ENCODE measurements at places on chromosomes 1 and 21. TPM values are rescaled to one million over a fixed set of nuclear protein-coding genes. Genes with fewer than 3 reads are reported as not detected.

The TRAPPC10 gene
- 7.6 TPM for polyA plus RNA-seq

The AKT3 gene
- 8.4 TPM for polyA plus RNA-seq

The PDZK1 gene
- polyA plus RNA-seq, result 0.27 TPM

The CBR3 gene
- 6.2 TPM for polyA plus RNA-seq

The MRTO4 gene
- 14.8 TPM for polyA plus RNA-seq

The TINAGL1 gene
- polyA plus RNA-seq, result 186 TPM

The KANK4 gene
- 0.25 TPM for polyA plus RNA-seq

The P3H1 gene
- polyA plus RNA-seq, result 11.1 TPM

The BARHL2 gene
- polyA plus RNA-seq, result not detected

The STMN1 gene
- polyA plus RNA-seq, result 20.7 TPM

The ERG gene
- 6.6 TPM for polyA plus RNA-seq

The DENND2C gene
- polyA plus RNA-seq, result 1.5 TPM

The PCAT6 gene
- 4.9 TPM for polyA plus RNA-seq
